NK-92 treated with Interleukin-12 subunit alpha and Interleukin-12 subunit beta, amount 100 ng/mL, for 24 hours (cell line): ENCODE measurements at places on chromosomes 4 and X.

GRCh38 chr4:155903453-155903852 lies at the start of gene TDO2:
TDO2 (plus strand) TSS chr4:155903696; CDS start chr4:155903759, 63 bp downstream.
- no peak for DNase-seq

- DNase-seq, result no peak
Measured at GRCh38 chr4:176611951-176612350, 180.8 kb downstream of the VEGFC start.

- DNase-seq, result no peak
Measured at GRCh38 chrX:28349888-28350287, 237.4 kb upstream of the IL1RAPL1 start.

DNA sequence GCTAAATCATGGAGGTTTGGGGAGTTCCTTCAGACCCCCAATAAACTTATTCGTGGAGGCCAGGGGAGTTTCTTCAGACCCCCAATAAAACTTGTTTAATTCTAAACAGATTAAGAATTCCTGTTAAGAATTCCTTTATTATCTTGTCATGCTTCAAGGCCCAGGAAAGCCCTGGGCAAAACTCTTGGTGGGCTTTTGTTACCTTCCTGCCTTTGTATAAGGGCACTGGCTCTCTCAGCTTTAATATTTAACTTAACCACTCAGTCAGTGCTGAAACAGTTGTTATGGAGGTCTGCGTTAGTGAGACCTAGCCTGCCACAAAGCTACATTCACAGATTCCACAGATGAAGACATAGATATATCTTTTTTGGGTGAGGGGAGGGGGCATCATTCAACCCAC lies 29.0 kb upstream of the LGI2 start:
- DNase-seq, result no peak

DNA sequence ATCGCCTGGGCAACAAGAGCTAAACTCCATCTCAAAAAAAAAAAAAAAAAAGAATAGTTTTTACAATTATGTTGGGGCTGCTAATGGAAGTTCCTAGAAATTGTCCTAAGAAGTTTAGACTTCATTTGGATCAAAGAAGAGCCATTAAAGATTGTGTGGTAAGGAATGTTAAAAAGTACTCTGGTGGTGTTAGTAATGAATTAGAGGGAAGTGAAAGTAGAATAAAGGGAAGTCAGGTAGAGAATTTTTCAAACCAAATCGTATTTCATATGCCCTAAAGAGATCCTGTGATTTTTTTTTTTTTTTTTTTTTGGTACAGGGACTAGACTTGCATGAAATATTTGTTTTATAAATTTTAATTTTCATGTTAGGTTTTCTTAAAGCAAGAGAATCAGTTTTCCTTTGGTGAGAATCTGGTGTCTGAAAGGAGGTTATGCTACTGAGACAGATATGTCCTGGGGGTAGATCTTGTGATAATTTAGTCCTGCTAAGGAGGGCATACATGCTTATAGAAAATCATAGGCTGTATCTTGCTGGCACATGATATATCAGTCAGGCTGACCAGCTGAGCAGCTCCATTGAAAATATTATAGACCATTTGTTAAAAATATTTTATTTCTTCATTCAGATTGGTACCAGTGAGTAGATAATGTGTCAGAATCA lies 10.7 kb downstream of the SEC24B start:
- DNase-seq, result no peak

DNA sequence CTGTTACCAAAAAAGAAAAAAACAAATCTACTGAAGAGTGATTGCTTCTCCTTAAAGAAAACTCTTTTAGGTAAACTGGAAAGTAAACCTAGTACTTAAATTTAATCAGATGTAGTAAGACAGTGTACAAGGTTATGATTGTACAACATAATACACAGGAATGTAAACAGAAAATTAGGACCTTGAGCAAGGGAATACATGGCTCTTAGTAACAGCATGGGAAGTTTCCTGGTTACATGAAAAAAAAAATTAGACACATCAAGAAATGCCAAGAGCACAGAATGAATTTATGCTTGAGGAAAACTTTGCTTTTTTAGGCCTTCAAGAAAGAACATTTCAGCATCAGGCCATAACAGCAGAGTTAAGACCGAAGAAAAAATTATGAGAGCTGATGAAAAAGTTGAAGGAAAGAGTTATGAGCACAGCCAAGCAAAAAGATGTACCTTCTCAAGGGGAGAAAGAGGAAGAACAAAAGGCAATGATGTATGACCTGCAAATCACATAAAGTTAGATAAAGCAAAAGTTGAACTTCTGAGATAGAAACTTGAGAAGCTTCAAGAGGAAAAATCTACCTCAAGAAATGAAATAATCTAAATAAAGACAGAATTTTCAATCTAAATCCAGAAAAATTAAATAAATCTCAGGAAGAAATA lies 311.6 kb downstream of the GALNTL6 start:
- no peak for DNase-seq

DNA sequence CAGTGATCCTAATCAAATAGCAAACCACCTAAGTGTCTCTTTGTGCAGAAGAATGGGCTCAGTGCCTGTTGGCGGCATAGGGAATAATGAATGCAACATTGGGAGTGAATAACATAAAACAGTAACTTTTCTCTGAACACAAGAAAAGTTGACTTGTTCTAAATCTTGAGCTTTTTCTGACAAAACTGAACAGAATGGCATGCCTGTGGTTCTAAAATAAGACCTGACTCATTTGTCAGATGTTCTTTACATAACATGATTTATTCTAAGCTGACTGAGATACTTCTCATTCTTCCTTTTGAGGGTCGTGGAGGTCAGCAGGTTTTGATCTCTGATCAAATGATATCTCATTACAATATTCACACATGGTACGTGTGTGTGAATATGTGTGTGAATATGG lies 165.4 kb upstream of the WDR1 start:
- DNase-seq, result no peak

GRCh38 chrX:142204522-142205433 lies at the start of gene MAGEC2:
MAGEC2 (minus strand) TSS chrX:142205290; CDS start chrX:142203987, 1,303 bp downstream.
- DNase-seq, result no peak

GRCh38 chr4:73586040-73586439 lies 34.2 kb downstream of the RASSF6 start:
- no peak for DNase-seq

DNA sequence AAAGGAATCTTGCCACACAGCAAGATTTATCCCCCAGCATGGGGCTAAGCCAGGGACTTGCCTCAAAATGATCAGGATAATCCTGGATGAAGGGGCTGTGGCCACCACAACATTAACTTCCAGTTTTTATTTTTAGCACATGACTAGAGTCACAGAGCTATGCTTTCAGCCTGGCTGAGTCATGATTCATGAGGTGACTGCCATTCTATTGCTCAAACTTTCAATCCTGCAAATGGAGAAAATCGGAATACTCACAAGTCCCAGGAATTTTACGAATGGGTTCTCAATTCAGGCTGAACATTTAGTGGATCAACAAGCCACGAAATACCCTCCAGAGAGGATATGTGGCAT lies 70.7 kb upstream of the HPGD start:
- no peak for DNase-seq

DNA sequence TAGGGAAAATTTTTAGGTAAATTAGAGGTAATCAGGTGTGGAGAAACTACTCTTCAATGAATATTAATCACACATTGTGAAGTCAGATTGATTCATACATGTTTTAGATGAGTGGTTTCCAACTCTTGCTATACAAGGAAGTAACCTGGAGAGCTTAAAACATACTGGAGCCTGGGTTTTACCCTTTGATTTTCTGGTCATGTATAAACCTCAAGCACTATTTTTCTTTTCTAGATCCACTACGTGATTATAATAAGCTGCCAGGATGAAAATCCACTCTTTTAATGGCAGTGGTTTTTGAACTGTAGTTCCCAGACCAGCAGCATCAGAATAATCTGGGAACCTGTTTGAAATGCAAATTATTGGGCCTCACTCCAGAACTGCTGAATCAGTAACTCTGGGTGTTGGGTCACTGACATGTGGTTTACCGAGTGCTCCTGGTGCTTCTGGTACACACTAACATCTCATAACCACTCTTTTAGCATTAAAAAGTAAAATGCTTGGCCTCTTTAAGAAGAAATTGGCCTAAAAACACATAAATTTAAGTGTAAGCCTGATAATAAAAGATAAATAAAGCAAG lies 63.4 kb downstream of the DCAF12L1 start:
- no peak for DNase-seq

DNA sequence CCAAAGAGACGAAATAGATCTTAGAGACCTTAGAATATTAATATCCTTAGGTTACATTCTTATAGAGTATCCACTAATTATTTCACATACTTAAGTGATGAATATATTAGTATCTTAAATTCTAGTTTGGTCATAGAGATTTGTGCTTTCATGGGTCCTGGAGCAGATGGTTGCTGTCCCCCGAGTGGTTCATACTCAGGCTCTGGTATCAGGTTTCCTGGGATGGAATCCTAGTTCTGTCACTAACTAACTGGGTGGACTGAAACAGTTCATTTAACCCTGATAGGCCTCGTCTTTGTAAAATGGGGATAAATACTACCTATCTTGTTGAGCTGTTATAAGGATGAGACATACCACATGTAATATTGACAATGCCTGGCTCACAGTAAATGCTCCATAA lies 264.6 kb downstream of the TENM3 start:
- no peak for DNase-seq

DNA sequence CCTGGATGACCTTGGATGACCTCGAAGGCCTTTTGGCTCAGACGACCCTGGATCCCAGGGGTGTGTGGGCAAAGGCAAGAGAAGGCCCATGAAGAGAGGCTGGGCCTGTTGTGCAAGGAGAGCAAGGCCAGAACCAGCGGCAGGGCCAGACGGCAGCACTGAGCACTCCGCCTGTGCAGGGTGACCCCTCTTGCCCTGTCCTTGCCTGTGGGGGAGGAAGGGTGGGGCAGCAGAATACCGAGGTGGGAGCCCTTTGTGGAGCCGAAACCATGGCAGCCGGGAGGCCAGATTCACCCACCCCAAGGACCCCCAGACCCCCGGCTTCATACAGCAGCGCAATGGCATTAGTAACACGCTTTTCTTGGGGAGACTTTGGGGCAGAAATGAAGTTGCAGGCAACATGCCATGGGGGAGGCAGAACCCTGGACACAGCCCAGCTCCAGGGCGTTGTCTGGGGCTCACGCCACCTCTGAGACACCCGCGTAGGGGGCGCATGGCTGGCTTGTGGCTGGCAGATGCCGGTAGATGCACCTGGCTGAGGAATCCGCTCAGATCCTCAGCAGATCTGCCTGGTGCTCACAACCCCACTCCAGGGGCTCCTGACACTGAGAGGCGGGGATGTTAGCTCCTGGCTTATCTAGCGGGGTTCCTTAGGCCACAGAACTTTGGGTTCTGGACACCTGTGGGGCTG lies 114.5 kb downstream of the FAM53A start:
- no peak for DNase-seq

- no peak for DNase-seq
Measured at GRCh38 chrX:114710571-114710970, 126.7 kb downstream of the HTR2C start.

DNA sequence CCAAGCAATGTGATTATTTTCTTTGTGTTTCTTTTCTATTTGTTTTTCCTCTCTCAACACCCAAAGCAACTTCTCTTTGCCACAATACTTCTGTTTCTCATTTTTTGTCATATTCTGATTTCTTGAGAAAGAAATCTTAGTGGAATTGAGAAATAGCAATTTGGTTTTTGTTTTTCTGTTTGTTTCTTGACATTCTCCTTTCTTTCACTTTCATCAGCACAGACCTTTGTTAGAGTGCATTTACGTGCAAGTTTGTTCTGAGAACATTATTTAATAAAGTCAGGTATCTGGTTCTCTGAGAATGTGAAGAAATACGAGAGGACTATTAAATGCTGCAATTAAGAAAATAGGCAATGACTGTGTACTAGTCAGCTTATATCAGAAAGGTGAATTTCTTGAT lies 608.1 kb upstream of the AADAT start:
- DNase-seq, result no peak

DNA sequence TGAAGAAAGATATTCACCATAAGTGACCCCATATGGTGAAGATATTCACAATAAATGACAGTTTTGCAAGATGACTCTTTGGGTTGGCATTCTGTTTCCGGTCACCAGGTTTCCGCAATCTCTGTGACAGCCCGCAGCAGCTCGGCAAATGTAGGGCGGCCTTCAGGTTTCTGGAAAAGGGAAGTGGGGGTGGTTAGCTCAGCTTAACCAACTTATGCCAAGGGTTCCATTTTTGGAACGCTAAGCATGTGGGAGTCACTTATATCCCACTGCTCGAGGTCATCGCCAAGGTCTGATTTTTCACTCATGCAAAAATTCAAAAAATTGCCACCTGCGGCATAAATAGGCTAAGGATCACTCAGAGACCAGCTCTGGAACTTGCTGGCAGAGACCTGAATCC lies 51.0 kb downstream of the NIPAL1 start:
- no peak for DNase-seq

DNA sequence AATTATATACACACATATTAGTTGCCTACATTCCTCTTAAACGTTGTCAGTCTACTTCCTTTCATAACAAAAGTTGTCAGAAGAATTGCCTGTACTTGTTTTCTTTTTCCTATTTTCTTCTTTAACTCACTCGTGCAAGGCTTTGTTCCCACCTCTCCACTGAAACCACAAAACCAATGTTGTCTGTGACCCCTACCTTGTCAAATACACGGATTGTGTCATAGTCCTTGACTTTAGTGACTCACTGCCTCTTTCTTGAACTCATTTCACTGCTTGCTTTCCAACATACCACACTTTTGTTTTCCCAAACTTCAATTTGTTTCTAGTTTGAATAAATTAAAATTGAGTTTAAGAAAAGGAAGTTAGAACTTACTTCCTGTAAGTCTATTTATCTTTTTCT lies 283.9 kb upstream of the AGA start:
- no peak for DNase-seq

GRCh38 chr4:577499-578450 lies 1.7 kb upstream of the TMEM271 start:
- no peak for DNase-seq

DNA sequence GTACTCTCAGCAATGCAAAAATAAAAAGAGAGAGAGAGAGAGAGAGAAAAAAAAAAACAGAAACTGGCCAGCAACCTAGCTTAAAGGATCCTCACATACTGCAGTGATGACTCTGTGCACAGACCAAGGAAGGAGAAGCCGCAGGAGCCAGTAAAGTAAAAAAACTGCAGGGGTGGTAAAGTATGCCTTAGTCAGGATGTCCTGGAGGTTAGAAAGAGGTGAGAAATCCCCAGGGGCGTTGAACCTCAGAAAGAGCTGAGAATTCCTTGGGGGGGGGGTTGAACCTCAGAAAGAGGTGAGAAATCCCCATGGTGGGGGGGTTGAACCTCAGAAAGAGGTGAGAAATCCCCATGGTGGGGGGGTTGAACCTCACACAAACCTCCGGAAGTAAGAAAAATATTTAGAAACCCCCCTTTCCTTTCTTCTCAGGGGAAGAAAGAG lies 48.0 kb downstream of the MAGEA9 start:
- no peak for DNase-seq
